ENCODE measurements at places on chromosomes 5 and 9. TPM values are rescaled to one million over a fixed set of nuclear protein-coding genes. Genes with fewer than 3 reads are reported as not detected.

DNA sequence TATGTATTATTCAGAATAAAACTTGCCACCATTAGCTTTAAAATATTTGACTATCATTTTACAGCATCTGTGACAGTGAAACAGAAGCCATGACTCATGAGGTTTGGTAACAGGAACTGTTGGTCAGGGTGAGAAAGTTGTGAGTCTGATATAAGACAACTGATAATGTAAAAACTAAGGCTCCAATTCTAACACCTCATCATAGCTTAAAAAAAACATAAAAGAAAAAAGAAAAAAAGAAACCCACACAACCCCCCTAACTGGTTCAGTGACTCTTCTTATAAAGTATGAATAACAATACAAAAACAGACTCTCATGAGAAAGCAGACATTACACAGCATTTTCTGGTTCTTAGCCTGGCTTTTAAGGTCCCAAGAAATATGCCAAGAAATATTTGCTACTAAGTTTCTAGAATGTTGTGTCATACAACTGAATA is 85.8 kb downstream of the MRPS27 start:
- H3K27me3 ChIP-seq = no peaks in the 10 kb centered on the region
- no peak for DNase-seq
- H3K4me1 ChIP-seq = no peaks in the 10 kb centered on the region
- H3K4me3 ChIP-seq = no peak overlapping the region

DNA sequence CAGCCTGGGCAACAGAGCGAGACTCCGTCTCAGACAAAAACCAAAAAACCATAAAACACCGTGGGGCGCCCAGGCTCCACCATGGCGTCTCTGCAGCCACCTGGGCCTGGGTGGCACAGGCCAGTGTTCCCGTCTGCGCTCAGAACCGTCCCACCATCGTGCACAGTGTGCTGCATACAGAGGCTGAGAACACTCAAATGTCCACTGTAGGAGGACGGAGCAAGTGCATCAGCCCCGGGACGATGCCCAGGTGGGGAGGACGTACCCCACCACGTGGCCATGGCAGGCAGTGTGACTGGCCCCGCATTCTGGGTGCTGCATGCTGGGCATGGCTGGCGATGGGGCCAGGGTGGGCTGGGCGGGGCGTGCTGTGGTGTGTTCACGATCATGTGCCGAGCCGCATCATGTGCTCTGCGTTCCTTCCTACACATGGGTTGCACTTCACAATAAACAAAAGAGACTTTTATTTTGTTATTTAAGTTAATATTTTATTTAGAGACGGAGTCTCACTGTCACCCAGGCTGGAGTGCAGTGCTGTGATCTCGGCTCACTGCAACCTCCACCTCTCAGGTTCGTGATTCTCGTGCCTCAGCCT is 37.8 kb downstream of the EXD3 start:
- no peak for DNase-seq
- no peak overlapping the region for H3K27ac ChIP-seq
- H3K36me3 ChIP-seq = peaks cover 6% of the 10 kb centered on the region
- no peak overlapping the region for H3K4me3 ChIP-seq
- H3K27me3 ChIP-seq = no peaks in the 10 kb centered on the region

- DNase-seq = no peak
- H3K27me3 ChIP-seq = no peaks in the 10 kb centered on the region
- no peaks in the 10 kb centered on the region for H3K36me3 ChIP-seq
- no peaks in the 10 kb centered on the region for H3K4me1 ChIP-seq
- H3K4me3 ChIP-seq = no peak overlapping the region
- no peak overlapping the region for H3K27ac ChIP-seq
Measured at GRCh38 chr5:39624890-39625289, 200.1 kb upstream of the DAB2 start.

- no peak overlapping the region for H3K4me3 ChIP-seq
- peaks cover 20% of the 10 kb centered on the region for H3K4me1 ChIP-seq
- H3K27me3 ChIP-seq = no peaks in the 10 kb centered on the region
- peak overlapping the region; percentile 66 for H3K27ac ChIP-seq
- no peak for DNase-seq
Measured at GRCh38 chr5:126450346-126450745, 27.1 kb downstream of the GRAMD2B start.

GRCh38 chr5:22998362-22998761 is 145.2 kb upstream of the CDH12 start:
- H3K4me1 ChIP-seq = no peaks in the 10 kb centered on the region
- no peak overlapping the region for H3K4me3 ChIP-seq
- no peak overlapping the region for H3K27ac ChIP-seq
- H3K27me3 ChIP-seq = no peaks in the 10 kb centered on the region
- DNase-seq = no peak
- no peaks in the 10 kb centered on the region for H3K36me3 ChIP-seq

DNA sequence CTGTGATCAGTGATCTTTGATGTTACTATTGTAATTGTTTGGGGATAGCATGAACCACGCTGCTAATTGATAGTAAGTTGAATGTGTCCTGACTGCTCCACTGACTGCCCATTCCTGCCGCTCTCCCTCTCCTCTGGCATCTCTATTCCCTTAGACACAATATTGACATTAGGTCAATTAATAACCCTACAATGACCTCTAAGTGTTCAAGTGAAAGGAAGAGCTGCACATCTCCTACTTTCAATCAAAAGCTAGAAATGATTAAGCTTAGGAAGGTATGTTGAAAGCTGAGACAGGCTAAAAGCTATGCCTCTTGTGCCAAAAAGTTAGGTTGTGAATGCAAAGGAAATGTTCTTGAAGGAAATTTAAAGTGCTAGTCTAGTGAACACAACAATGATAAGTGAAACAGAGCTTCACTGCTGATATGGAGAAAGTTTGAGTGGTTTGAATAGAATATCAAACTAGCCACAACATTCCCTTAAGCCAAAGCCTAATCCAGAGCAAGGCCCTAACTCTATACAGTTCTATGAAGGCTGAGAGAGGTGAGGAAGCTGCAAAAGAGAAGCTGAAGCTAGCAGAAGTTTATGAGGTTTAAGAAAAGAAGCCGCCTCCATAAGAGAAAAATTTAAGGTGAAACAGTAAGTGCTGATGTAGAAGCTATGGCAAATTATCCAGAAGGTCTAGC is 12.9 kb downstream of the CLINT1 start:
- no peaks in the 10 kb centered on the region for H3K4me1 ChIP-seq
- DNase-seq = no peak
- H3K27ac ChIP-seq = no peak overlapping the region
- H3K4me3 ChIP-seq = no peak overlapping the region
- peaks cover 15% of the 10 kb centered on the region for H3K36me3 ChIP-seq

DNA sequence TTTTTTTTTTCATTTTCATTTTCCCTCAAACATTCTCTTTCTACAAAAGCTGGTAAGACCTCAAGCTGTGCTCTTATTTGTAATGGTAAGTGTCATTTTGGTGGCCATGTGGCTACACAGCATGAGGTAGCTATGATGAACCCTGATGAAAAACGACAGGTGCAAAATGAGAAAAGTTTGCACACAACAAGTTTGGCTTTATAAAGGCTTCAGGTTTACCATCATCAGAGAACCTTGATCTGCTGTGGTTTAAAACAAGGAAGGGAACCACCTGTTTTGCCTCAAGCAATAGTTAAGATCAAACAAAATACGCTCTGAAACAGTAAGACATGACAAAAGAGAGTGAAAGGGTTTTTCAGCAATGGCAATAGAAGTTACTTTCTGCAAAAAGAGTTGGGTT is 1124.6 kb upstream of the ACO1 start:
- H3K36me3 ChIP-seq = no peaks in the 10 kb centered on the region
- H3K27me3 ChIP-seq = no peaks in the 10 kb centered on the region
- H3K27ac ChIP-seq = no peak overlapping the region
- no peaks in the 10 kb centered on the region for H3K4me1 ChIP-seq

DNA sequence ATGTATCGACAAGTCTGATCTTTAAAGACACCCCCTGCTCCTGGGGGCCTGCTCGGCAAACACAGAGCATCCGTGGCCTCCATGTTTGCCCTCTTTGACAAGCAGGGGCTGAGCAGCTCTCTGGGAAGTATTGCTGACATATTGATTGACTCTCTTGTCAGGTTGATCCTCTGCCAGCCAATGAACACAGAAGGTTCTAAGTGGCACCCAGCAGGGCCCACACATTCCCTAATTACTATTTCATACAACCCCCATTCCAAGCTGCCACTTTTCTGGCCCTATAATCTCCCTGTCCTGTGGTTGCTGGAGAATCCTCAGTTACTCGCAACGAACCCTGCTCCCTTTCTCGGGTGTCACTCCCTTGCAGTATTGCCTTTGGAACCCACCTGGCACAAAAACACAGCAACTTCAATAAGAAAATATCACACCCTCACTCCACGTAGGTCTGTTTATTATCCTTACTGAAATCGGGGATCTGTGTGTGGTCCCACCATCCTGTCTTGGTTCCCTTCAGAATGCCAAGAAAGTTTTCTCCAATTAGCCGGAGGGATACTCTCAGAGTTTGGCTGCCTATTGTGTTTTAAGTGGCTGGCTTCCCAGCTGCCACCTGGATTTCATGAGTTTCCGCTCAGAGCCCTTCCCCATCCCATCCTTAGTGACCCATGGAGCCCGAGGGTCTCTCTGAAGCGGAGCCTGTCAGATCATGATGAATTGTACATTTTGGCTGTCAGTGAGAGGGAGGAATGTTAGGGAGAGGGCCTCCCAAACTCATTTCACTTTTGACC is 249.0 kb upstream of the WWC1 start:
- no peak overlapping the region for H3K27ac ChIP-seq
- no peak for DNase-seq
- H3K27me3 ChIP-seq = no peaks in the 10 kb centered on the region
- H3K36me3 ChIP-seq = no peaks in the 10 kb centered on the region

GRCh38 chr9:119137479-119137878 is 231.8 kb downstream of the BRINP1 start:
- no peaks in the 10 kb centered on the region for H3K27me3 ChIP-seq
- H3K4me1 ChIP-seq = no peaks in the 10 kb centered on the region
- H3K4me3 ChIP-seq = no peak overlapping the region
- DNase-seq = no peak

DNA sequence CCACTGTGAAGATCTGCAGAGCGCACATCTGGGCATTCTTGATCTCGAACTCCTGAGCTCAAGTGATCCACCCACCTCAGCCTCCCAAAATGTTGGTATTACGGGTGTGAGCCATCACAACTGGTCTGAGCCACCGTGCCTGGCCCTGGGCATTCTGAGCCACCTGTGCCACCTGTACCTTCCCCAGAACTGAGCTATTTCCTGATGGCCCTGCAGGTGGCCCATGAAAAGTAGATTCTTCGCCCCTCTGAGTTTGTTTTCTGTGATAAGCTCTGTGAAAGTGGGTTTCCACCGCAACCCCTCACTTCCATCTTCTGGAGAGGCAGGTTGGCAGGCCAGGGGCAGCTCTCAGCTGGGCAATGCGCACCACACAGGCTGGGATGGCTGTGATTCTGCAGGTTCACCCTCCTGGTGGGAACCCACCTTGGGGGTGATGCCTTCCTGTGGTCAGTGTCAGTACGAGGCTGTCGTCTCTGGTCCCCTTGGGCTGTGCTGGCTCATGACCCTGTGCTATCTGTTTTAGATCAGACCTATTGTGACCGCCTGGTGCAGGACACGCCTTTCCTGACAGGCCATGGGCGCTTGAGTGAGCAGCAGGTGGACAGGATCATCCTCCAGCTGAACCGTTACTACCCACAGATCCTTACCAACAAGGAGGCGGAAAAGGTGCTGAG is 11.3 kb downstream of the CARD19 start:
- peaks cover 52% of the 10 kb centered on the region for H3K36me3 ChIP-seq
- DNase-seq = peak; percentile 5
- peaks cover 11% of the 10 kb centered on the region for H3K4me1 ChIP-seq
- H3K27me3 ChIP-seq = no peaks in the 10 kb centered on the region

GRCh38 chr9:117335837-117336433 is 78.9 kb downstream of the ASTN2 start:
- H3K4me1 ChIP-seq = no peaks in the 10 kb centered on the region
- no peak for DNase-seq
- no peak overlapping the region for H3K27ac ChIP-seq
- no peaks in the 10 kb centered on the region for H3K36me3 ChIP-seq
- no peaks in the 10 kb centered on the region for H3K27me3 ChIP-seq

DNA sequence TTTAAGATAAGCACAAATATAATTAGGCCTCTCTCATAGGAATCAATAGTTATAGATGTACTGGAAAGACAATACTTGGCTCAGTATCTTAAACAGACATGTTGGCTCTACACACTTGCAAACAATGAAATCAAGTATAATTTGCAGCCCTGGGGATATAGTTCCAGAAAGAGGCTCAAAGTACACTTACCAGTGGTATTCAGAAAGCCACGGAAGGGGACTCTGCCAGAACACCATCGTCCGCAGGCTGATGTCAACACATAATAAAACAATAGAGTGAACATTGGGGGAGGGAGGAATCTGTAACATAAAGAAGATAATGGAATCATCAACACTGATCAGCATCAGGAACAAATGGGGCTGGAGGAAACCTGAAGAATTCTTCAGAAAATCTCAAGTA is 31.2 kb upstream of the EBF1 start:
- no peak for DNase-seq
- H3K36me3 ChIP-seq = no peaks in the 10 kb centered on the region
- H3K27me3 ChIP-seq = no peaks in the 10 kb centered on the region
- H3K4me3 ChIP-seq = no peak overlapping the region
- no peaks in the 10 kb centered on the region for H3K4me1 ChIP-seq

DNA sequence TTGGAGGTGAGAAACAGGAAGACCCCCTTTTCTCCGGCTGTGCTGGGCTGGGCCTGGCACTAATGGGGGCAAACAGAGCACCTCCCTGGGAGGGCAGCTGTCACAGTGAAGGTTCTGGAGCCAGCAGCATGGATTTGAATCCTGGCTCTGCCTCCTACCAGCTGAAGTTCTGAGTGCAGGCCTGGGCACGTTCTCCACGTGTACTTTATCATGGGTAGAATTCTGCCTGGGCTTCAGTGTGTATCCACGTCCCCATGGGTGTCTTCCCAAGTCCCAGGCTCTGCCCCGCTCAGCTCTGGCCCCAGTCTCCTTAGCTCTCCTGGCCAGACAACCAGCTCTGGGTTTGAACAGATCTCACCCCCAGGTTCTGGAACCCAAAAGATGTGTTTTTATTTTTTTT is 223.2 kb downstream of the PBX3 start:
- H3K27ac ChIP-seq = no peak overlapping the region
- H3K4me1 ChIP-seq = no peaks in the 10 kb centered on the region
- no peaks in the 10 kb centered on the region for H3K36me3 ChIP-seq
- H3K4me3 ChIP-seq = no peak overlapping the region
- no peak for DNase-seq

- H3K27ac ChIP-seq = peak within 1 kb of the TSS; percentile 91
- no peaks in the 10 kb centered on the region for H3K36me3 ChIP-seq
- peak within 1 kb of the TSS; percentile 58 for H3K4me3 ChIP-seq
- H3K27me3 ChIP-seq = no peaks in the 10 kb centered on the region
- H3K4me1 ChIP-seq = no peaks in the 10 kb centered on the region
Measured at GRCh38 chr5:126422994-126423788, at the start of gene GRAMD2B. GRAMD2B (plus strand) TSS chr5:126423409; CDS start chr5:126423607, 198 bp downstream.

DNA sequence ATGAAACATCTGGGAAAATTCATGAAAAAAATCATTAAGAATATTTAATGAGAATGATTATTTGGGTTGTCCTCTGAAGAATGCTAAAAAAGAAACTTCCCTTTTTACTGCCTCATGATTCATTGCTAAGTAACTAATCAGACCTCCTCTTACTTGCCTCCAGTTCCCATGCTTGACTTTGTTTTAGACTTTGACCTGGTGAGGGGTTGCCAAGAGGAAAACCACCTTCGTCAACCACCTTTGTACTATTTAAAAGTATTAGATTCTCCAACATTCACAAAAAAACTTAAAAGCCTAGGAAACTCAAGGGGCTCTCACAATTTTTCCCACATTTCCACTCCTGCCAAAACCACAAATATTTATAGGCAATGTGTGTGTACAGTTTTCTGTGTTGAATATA is 115.2 kb upstream of the ST8SIA4 start:
- no peak overlapping the region for H3K4me3 ChIP-seq
- H3K4me1 ChIP-seq = no peaks in the 10 kb centered on the region
- H3K27ac ChIP-seq = no peak overlapping the region
- no peaks in the 10 kb centered on the region for H3K36me3 ChIP-seq
- DNase-seq = no peak

Gene FUT7
- not detected for total RNA-seq

Gene SPATA31E1
- not detected for total RNA-seq

Gene SLC4A9
- total RNA-seq = not detected

Gene UNC5A
- not detected for total RNA-seq

Gene ZFAND5
- 189 TPM for total RNA-seq

Gene C5orf46
- 62.8 TPM for total RNA-seq

Data from ascending aorta (tissue), 2 donors.